H7 (cell line): ENCODE measurements at places on chromosomes 4 and X.

- no peak for DNase-seq
Observed at GRCh38 chr4:156889616-156890594, 81.7 kb downstream of the PDGFC start.

GRCh38 chrX:135740681-135741149 lies 27.3 kb downstream of the CT45A1 start:
- DNase-seq: peak; percentile 47

GRCh38 chrX:149185087-149185486 lies 320.0 kb downstream of the IDS start:
- no peak for DNase-seq

DNA sequence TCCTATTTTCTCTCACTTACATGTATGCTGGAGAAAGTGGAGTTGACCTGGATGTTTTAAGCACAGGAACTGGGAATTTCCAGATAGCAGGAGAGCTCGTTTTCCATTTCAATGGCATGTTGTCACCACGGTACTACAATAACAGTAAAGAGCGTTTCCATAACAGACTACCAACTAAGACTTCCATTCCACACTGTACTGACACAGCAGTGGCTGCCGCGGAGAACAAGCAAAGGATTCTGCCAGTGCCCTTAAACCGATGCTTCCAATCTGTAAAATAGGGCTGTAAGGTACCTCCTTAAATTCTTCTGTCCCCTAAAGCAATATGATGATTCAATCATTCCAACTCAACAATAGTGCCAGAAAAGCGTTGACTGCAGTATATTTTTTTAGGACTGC lies 143.9 kb downstream of the KLHL13 start:
- peak; percentile 1 for DNase-seq

- no peak for DNase-seq
Observed at GRCh38 chr4:90990284-90990683, 863.1 kb downstream of the CCSER1 start.

GRCh38 chr4:7634661-7635251 lies 200.0 kb upstream of the PSAPL1 start:
- DNase-seq: no peak

DNA sequence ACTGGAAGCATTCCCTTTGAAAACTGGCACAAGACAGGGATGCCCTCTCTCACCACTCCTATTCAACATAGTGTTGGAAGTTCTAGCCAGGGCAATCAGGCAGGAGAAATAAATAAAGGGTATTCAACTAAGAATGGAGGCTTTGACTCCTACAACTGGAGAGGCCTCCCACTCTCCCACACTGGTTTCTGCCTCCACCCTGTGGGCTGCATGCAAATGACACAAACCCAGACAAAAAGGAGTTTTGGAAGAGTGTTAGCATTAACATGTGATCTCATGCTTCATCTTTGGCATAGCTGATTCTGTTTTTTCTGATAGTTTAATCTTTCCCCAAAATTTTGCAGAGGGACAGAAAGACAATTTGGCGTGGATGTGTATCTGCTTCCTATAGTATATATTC lies 80.8 kb upstream of the IQCM start:
- no peak for DNase-seq

- peak; percentile 3 for DNase-seq
Observed at GRCh38 chrX:114500622-114501021, 83.3 kb upstream of the HTR2C start.

- no peak for DNase-seq
Observed at GRCh38 chr4:87257523-87257922, 37.1 kb upstream of the KLHL8 start.

DNA sequence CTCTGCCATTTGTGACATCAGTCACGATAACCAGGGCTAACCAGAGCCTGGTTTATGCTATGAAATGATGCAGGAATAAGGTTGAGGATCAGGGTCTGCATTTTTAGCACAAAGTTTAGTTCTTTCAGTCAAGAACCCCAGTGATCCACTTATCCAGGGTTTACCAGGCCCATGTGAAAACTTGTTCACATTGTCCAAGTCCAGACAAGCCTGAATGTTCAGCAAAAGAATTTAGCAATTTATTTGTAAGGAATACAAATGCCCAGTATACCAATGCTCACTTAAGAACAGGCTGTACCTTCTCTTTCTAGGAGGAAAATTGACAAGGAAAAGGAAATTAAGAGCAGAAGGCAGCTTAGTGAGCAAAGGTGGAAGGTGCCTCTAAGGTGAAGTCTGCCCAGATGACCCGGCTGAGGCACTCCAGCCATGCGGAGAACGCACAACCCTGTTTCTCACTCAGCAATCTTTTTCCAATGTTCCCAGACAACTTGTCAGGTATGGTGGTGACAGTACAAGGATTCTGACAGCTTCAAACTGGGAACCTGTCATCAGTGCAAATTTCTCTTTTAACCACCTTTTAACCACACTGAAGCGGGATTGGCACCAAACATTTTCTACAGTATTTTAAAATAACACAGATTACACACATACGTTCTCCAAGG lies 54.0 kb downstream of the TBC1D9 start:
- no peak for DNase-seq

DNA sequence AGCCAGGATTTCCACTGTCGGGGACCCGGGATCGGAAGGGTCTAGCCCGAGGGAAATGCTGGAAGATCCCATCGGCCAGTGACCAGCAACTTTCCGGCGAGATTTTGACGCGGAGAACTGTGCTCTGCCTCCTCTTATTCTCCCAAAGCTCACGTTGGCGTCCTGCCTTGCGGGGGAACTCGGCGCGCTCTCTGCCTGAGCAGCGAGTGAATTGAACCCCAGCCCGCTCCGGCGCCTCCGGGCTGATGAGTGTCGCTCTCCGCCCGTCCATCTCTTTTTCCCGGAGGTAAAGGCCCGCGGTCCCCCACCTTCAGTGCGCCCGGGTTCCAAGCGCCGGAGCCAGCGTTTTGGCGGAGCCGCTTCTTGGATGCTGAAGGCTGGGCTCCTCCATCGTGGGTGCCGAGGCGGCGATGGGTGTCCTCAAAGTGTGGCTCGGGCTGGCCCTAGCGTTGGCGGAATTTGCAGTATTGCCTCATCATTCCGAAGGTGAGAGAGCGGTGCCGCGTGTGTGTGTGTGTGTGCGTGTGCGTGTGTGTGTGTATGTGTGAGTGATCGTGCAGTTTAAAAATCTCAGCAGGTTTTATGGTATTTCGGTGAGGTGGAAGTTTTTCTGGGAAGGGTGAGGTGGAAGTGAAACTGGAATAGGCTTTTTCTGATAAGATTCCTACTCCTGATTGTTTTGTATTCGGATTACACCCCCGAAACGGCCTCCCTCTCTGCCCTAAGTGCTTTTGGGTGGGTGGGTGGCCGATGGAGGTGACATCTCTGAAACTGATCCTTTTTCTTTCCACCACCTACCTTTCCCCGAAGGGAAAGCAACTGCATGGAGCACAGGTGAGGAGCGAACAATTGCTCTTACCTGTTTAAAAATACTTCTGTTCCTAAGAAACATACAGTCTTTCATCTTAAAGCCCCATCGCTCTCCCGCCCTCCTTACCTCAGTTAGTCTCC lies 752 bp downstream of the FRAS1 start:
- DNase-seq: peak; percentile 38

DNA sequence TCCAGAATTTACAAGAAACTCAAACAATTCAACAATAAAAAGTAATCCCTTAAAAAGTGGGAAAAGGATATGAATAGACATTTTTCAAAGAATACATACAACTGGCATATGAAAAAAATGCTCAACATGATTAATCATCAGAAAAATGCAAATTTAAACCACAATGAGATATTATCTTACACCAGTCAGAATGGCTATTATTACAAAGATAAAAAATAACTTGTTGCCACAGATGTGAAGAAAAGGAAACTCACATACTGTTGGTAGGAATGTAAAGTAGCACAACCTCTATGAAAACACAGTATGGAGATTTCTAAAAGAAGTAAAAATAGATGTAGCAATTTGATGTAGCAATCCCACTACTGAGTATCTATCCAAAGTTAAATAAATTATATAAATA lies 65.1 kb upstream of the DIAPH2 start:
- no peak for DNase-seq

DNA sequence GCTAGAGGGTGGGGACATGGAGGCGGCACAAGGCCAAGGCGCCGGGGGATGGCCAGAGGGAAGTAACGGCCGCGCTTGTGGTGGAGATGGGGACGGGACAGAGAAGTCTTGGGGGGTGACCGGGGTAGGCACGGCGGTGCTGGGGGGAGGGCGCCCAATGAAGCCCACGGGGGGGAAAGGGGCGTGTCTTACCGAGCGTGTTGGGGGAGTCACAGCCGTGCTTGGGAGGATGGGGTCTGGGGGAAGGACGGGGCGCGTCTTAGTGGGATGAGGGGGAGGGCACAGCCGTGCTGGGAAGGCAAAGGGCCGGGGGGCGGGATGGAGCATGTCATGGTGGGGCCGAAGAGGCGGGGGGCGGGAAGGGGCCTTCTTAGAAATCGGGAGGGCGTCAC lies 952 bp downstream of the ARSD start:
- DNase-seq: peak; percentile 94

GRCh38 chrX:3806630-3807029 lies 93.2 kb upstream of the PRKX start:
- peak; percentile 44 for DNase-seq

GRCh38 chr4:27685091-27685490 lies 824.5 kb downstream of the STIM2 start:
- DNase-seq: no peak

- DNase-seq: no peak
Observed at GRCh38 chr4:119692001-119692400, 63.4 kb upstream of the PDE5A start.

- DNase-seq: no peak
Observed at GRCh38 chr4:134078230-134078914, 123.2 kb downstream of the PABPC4L start.
